NCI-H187 treated with DMSO at 0.1 percent for 48 hours (cell line): ENCODE measurements at places on chromosomes 7 and 10.

GRCh38 chr10:49187950-49188761 is at the start of gene TMEM273:
Gene TMEM273, minus strand, starts transcription at chr10:49188391. Its CDS starts 55 bp downstream, at chr10:49188336.
- DNase-seq: no peak

DNA sequence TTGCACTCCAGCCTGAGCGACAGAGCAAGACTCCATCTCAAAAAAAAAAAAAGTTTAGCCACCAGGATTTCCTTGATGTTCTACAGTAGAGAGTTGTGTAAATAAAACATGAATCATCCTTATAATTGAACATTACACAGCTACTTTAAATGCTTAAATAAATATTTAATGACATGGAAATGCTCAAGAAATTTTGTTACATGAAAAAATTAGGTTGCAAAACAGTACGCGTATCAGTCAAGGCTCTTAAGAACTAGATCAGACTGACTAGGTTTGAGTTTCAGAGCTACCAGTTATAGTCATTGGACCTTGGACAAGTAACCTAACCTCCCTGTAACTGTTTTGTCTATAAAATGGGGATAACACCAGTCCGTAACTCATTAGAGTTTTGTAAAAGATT is 38.7 kb upstream of the GSAP start:
- DNase-seq: no peak

GRCh38 chr7:129989466-129989865 is 36.7 kb upstream of the UBE2H start:
- no peak for DNase-seq

DNA sequence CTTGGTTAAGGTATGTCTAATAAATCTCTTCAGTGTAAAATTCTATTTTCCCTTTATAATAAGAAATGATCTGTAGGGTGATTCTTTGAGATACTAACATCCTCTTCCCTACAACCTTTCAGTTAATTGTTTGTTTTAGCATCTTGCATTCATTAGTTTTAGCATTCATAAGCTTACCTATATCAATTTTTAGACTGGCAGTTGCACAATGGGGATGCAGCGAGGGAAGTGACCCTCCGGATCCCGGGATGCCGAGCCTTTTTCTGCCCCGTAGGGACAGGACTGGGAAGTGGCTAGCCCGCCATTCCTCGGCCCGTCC is 508 bp upstream of the KIF20B start:
- no peak for DNase-seq

GRCh38 chr10:13743101-13743693 is 156.4 kb downstream of the PRPF18 start:
- no peak for DNase-seq

DNA sequence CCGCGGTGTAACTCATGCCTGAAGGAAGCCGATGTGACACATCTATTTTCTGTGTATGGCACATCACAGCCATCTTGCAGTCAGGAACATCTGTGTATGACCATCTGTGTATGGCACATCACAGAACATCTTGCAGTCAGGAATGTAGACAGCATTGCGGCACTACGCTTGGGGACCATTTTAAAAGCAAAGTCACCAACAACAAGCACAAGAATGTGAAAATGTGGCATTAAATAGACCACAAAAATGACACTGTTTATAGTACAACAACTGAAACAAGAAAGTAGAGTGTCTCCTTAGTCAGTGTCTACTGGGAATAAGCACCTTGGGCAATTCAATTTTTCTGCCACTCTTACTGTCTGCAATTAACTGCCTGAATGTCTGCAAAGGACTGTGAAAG is 124.4 kb downstream of the HGF start:
- no peak for DNase-seq
